Hematopoietic multipotent progenitor cell (in vitro differentiated cells): ENCODE measurements at places on chromosomes 1 and 21. TPM values are rescaled to one million over a fixed set of nuclear protein-coding genes. Genes with fewer than 3 reads are reported as not detected.

Gene TSSK3
- total RNA-seq: 0.27 TPM

Gene HAO2
- not detected for total RNA-seq

Gene SYCP1
- not detected for total RNA-seq

Gene SLAMF6
- 0.54 TPM for total RNA-seq

Gene C8B
- not detected for total RNA-seq

Gene COL9A2
- total RNA-seq: 1.1 TPM

Gene TSEN15
- total RNA-seq: 26.7 TPM

Gene OLFM3
- 0.27 TPM for total RNA-seq

Gene BATF3
- 3.2 TPM for total RNA-seq

Gene GLIS1
- not detected for total RNA-seq

Gene FMO4
- 1.9 TPM for total RNA-seq

Gene KIF21B
- total RNA-seq: 10.8 TPM

Gene EXTL1
- total RNA-seq: under 0.01 TPM

Gene TTLL10
- 4.3 TPM for total RNA-seq

Gene FAM43B
- under 0.01 TPM for total RNA-seq

Gene NLRP3
- total RNA-seq: 18.0 TPM

Gene DCST2
- total RNA-seq: under 0.01 TPM

Gene AGO1
- 39.3 TPM for total RNA-seq

Gene ZSWIM5
- total RNA-seq: 2.7 TPM

Gene DNAH14
- 5.4 TPM for total RNA-seq

Gene SH2D5
- not detected for total RNA-seq

Gene CHIA
- total RNA-seq: not detected

Gene RAB3B
- under 0.01 TPM for total RNA-seq

Gene MATN1
- 2.7 TPM for total RNA-seq

Gene CCDC181
- total RNA-seq: 0.54 TPM

Gene CELA3A
- not detected for total RNA-seq

Gene CDCA8
- total RNA-seq: 1.6 TPM

Gene KCNQ4
- 0.54 TPM for total RNA-seq

Gene SAMD13
- total RNA-seq: 5.7 TPM
